Non-pigmented ciliary epithelial cell (primary cell): ENCODE measurements at places on chromosomes 3 and 15.

GRCh38 chr3:72439321-72440183 is 408.7 kb downstream of the SHQ1 start:
- no peak for DNase-seq

DNA sequence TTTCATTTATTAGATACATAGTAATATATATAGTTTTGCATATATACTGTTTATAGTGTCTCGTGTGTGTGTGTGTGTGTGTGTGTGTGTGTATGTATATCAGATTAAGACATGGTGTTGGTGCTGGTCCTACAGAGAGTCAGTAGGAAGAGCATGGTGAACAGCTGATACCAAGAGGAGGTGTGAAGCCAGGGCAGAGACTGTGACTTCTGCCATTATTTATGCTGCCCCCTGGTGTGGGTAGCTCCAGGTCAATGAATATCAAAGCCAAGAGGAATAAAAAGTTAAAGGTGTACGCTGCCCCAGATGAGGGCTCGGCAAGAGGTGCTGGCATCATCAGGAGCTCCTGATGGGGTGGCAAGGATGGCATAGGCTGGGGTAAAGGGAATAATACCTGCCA is 299.5 kb upstream of the RASGRP1 start:
- no peak for DNase-seq

GRCh38 chr3:156558389-156558788 is 3.5 kb upstream of the SSR3 start:
- DNase-seq, result no peak

DNA sequence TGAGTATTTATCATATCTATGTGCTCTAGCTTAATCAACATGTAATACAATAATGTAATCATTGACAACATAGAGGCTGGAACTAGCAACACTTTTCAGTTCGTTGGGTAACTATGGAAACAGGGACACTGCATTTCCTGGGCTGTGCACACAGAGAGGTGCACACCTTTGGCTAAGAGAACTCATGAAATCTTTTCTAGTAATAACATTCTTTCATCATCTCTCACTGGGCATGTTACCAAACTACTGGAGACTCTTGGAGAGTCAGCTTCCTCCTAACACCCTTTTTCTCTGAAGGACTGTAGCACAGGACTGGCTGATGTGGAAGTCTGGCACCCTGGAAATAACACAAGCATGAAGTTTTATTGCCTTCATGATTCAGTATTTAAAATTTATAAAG is 135.6 kb downstream of the KCNMB2 start:
- no peak for DNase-seq

DNA sequence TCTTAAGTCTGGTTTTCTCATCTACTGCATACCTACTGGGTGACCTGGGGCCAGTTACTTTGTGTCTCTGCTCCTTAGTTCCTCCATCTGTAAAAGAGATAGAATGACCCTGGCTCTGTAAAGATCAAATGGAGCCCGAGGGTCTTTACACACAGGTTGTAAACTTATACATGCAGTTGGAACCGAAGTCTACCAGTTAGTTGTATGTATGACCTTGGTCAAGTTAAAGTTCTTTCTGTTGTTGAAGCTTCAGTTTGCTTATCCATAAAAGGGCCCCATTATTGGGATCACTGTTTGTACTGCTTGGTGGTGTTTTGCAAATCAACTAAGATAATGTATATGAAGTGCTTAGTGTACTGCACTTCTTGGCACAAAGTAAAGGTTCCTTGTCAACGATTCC is 186.9 kb downstream of the PTPRG start:
- no peak for DNase-seq

GRCh38 chr3:69791106-69791505 is 51.8 kb downstream of the MITF start:
- DNase-seq, result no peak

- DNase-seq, result no peak
These were observed 9.1 kb downstream of the ANPEP start for GRCh38 chr15:89805241-89806209.

DNA sequence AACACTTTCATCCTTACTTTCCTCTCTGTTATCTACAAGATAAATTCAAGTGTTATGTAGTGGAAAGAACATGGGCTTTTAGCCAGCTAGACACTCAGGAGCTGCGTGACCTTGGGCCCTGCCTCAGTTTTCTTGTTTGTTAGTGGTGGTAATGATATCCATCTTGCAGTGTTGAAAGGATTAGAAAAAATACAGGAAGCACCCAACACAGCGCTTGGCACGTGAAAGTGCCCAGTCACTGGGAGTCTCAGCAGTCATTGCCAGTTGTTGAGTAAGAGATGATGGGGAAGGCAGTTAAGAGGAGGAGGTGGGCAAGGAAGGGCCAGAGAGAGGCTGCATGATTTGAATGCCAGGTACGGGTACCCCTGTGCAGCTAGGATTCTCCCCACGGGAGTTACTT is 5.3 kb downstream of the PDIA5 start:
- no peak for DNase-seq

DNA sequence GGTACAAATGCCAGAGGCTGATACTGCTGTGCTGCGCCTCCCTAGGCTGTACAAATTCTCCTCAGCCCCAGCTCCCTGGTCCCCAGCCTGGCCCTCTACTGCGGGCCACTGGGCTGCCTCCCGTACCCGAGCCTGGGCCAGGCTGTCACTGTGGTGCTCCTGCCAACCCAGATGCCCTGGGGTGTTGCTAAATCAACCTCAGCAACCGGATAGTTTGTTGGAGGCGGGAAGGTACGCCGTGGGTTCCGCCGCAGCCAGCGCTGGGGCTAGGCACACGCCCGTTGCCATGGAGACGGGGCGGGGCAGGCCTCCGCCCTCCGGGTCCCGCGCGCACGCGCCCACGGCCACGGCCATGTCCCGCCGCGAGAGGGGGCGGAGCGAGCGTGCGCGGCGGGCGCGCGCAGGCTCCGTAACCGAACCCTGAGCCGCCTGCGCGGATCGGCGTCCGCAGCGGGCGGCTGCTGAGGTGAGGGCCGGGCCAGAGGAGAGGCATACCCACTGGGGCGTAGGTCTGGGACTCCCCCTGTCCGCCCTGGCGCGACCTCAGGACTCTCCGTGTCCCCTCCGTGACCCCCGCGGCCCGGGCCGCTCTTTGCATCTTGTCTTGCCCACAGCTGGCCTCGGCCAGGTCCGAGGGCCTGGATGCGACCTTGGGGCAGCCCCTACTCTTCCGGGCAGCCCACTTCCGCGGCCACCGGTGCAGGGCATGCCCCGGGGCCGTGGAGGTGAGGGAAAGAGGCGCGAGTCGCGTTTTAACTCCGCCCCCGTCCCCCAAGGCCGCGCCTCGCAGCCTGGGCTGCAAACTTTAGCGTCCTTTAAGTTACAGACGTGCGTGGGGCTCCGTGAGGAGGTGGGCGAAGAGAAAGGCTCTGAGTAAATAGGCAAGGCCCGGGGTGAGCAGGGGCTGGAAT is at the start of gene TEX264:
Gene TEX264, plus strand, starts transcription at position 430 of the 911 bp plus-strand sequence. CDS start 3,053 bp downstream, outside the sequence.
- no peak for DNase-seq

GRCh38 chr3:46889381-46890110 is 12.0 kb downstream of the PTH1R start:
- no peak for DNase-seq

- DNase-seq, result no peak
These were observed 233.2 kb downstream of the FGF12 start for GRCh38 chr3:192494174-192494573.

GRCh38 chr3:53845881-53846133 is 412 bp downstream of the CHDH start:
- no peak for DNase-seq

- no peak for DNase-seq
These were observed 82.0 kb upstream of the DAZL start for GRCh38 chr3:16687221-16687620.

- DNase-seq, result no peak
These were observed 67.8 kb upstream of the ATP13A3 start for GRCh38 chr3:194554473-194555123.

- no peak for DNase-seq
These were observed 150.2 kb downstream of the PLCH1 start for GRCh38 chr3:155594526-155595187.

GRCh38 chr3:13077431-13078162 is 4.4 kb upstream of the IQSEC1 start:
- no peak for DNase-seq

- no peak for DNase-seq
These were observed 8.4 kb downstream of the PARP14 start for GRCh38 chr3:122688996-122689395.

DNA sequence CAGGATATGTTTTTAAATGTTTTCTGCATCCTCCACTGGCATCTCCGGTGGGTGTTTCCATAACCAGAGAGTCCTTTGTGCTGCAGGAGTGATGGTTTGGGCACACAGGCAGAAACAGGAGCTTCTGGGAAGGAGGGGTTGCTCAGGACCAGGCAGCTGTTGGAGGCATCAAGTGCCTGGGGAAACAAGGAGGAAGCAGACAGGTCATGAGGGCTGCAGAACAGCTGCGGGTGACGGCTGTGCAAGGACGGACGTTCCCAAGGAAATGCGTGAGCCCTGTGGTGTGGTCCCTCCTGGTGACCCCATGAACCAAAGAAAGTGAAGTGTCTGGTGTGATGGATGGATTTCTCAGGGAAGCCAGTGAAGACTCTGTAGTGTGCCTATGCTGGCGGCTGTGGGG is 61.2 kb upstream of the TNFAIP8L3 start:
- DNase-seq, result no peak
